ENCODE measurements at places on chromosomes 13 and 19.

GRCh38 chr19:54436628-54437252 lies 12.3 kb upstream of the LENG8 start:
- DNase-seq: no peak

GRCh38 chr13:80599765-80600164 lies 258.8 kb upstream of the SPRY2 start:
- no peak for DNase-seq

GRCh38 chr19:44582581-44583265 lies 30.6 kb upstream of the IGSF23 start:
- no peak for DNase-seq

- no peak for DNase-seq
Measured at GRCh38 chr13:83955011-83955410, 72.7 kb upstream of the SLITRK1 start.

Measured in stimulated activated CD8-positive, alpha-beta memory T cell treated with anti-CD3 and anti-CD28 coated beads, Interleukin-4, amount 100 ng/mL, for 1 hour (primary cell).